ENCODE measurements at places on chromosomes 13 and 19. TPM values are rescaled to one million over a fixed set of nuclear protein-coding genes. Genes with fewer than 3 reads are reported as not detected.

DNA sequence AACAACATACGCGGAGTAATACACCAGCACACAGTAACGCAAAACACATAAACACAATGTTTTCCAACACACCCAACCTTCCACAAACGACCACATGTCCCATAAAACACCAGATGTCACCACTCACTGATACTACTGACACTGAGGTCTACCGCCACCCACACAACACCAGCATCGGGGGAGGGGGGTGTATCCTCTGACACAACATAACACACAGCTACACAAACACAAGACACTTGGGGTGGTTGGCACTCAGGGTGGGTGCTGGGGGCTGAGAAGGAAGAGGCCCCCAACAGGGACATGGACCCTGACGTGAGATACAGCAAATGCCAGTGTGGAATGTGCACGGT is 1.5 kb upstream of the KCNN4 start:
- no peak for DNase-seq

SYNGR4 gene
- total RNA-seq: not detected

GRCh38 chr19:21677696-21678418 is 89.5 kb downstream of the ZNF100 start:
- DNase-seq: no peak

CEBPA gene
- total RNA-seq: 0.13 TPM

DNA sequence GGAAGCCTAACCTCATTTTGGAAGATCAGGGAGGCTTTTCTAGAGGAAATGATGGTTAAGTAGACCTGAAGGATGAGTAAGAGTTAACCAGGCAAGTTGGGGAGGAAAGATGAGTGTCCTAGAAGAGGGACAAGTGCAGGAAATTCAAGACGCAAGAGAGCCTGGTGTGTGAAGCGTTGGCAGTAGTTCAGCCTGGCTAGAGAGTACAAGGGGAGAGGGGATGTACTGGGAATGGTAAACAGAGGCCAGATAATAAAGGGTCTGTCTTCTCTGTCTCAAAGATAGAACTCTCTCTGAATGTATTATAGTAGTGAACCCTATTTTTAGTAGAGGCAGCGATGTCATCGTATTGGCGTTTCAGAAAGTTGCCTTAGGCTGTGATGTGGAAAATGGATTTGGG is 9.7 kb downstream of the DPY19L3 start:
- DNase-seq: no peak

DNA sequence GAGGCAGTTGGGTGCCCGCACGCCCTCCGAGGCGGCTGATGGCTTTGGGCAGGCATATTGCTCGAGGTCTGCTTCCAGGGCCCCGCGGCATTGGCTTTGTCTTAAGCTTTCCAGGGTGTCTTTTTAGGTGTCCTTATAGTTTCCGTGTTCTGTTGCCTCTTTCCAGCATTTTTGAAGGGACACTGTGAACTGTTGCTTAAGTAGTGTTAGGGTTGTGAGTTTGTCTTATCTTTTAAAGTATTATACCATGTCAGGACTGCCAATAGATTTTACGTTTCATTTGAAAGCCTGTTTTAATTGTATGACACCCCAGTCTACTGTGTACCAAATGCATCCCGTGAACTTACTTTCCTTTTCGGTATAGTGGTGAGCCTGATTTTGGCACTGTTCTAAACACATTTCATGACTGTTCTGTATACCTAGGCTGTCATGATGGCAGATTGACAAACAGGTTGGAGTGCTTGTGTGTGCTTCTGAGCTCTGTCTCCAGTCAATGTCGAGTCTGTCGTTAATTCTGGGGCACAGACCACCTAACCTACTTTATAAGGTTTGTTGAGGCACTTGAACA is 656 bp downstream of the PCCA start:
- DNase-seq: no peak

F10 gene
- total RNA-seq: 17.0 TPM

DNA sequence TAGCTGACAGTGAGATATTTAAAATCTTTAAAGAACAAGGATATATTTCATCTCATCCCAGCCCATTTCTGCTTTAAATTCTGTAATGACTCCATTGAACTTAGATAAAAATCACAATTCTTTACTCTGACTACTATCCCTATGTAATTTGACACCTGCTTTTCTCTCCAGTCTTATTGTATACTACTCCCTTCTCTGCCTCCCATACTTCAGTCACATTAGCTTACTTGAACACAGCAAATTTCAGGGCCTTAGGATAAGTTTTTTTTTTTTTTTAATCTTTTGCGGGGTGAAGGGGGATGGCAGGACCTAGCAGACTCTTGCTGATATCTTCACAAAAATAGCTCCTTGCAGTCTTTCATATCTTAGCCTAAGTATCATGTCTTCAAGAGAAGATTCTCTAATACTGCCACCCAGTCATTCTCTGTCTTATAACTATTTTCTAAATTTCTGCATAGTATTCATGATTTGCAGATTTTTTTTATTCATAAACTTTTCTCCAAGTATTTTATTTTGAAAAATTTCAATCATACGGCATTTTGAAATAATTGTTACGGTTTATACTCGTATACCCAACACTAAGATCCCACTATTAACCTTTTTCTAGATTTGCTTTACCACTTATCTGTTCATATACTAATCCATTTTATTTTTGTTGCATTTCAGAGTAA is 151.4 kb downstream of the PCCA start:
- no peak for DNase-seq

TGFB1 gene
- 153 TPM for total RNA-seq

YJEFN3 gene
- total RNA-seq: 1.4 TPM

ATP4A gene
- total RNA-seq: not detected

IER2 gene
- total RNA-seq: 68.1 TPM

GNA15 gene
- total RNA-seq: not detected

GRCh38 chr19:36915992-36916830 is at the start of the genes ZNF568 and ZNF829:
TSS of gene ZNF568 (plus strand) at chr19:36916332. CDS start at chr19:36922771, 6,439 bp downstream.
TSS of gene ZNF829 (minus strand) at chr19:36916291. CDS start at chr19:36915167, 1,124 bp downstream.
- peak; percentile 91 for DNase-seq

DNA sequence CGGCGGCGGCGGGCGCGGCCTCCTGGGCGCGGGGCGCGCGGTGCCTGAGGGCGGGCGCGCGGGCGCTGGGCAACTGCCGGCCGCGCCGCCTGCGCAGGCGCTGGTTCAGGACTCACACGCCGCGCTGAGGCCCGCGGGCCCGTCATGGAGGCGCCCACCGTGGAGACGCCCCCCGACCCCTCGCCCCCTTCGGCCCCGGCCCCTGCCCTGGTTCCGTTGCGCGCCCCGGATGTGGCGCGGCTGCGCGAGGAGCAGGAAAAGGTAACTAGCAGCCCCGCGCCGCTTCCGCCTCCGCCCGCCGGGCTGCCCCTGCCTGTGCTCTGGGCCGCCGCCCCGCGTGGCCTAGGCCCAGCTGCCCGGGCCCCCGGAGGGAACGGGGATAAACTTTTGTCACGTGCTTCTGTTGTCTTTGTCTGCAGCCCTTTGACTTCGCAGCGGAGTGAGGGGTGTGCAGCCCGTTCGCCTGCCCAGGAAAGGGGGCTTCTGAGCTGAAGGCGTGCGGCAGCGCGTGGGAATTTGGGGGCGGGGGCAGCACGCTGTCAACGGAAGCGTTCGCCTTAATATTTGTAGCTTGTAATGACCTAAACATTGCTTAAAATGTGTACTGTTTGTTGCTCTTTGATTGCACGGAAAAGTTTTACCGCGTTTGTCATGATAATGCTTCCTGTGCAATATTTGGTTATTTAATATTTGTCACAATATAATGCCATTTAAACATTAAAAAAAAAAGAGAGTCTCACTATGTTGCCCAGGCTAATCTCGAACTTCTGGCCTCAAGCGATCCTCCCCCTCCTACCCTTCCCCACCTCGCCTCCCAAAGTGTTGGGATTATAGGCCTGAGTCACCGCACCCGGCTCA is 594 bp downstream of the URI1 start:
- no peak for DNase-seq

DNA sequence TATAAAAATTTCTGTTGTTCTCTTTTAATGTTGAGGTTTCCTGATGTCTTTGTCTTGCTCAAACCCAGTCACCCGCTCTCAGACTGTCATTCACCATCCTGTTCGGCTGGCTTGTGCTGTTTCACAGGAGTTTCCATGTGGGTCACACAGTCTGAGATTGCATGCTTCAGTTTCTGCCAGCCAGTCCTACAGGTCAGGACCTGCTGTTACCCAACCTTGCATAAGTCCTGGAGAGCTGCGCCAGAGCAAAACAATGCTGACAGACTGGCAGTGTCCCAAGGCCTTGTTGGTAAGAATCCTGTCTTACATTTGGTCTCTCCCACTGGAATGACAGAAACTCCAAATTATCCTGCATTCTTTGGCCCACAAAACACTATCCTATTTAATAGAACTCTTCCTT is 340.0 kb upstream of the SLITRK5 start:
- no peak for DNase-seq

FPR2 gene
- total RNA-seq: not detected

DNA sequence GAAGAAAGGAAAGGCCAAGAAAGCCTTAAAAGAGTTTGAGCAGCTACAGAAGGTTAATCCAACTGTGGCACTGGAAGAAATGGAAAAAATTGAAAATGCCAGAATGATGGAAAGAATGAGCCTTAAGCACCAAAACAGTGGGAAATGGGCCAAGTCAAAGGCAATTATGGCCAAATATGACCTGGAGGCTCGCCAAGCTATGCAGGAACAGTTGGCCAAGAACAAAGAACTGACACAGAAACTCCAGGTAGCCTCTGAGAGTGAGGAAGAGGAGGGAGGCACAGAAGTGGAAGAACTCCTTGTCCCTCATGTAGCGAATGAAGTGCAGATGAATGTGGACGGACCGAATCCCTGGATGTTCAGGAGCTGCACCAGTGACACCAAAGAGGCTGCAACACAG is 5.1 kb downstream of the UTP14C start:
- no peak for DNase-seq

DNA sequence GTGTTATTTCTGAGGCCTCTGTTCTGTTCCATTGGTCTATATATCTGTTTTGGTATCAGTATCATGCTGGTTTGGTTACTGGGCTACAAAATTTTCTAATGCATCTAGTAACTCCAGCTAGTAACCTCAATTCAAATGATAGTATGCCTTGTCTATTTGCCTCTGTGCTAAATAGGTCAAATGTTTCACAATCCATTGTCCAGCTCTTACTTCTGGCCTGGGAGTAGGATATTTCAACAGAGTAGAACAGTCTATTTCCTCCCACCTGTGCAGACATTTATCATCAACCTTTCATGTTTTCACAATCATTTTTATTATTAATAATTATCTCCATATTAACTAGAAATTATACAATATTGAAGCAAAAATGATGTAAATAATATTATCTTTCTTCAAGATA is 18.1 kb upstream of the NDFIP2 start:
- DNase-seq: no peak

DNA sequence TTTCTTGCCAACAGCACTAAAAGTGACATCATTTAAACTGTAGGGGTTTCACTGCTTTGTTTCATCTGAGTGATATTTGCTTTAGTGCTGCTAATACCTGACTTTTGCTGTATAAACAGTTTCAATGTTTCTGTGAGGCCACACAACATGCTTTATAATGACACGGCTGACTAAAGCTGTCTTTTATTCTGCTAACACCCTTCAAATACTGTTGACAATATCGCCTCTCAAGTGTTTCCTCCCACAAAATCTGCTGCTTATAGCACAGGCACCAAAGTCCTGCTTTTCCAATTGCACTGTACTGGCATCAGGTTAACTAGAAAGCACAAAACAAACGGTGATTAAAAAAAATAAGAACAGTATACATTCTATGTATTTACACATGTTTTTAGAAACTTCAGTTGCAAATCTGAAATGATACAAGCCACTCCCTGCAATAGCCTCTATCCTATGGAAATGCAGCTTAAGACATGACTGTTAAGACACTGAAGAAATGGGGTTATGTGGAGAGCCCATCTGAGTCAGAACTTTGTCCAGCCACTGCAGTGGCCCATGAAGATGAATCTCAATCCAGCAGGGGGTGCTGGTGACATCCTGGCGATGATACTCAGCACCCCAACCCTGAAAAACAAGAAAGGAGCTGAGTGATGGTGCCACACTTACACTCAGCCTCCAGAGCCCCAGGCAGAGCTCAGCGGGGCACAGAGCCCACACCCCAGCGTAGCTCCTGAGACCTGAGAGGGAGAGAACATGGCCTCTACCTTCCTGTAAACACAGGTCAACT is 29.4 kb downstream of the RFXAP start:
- DNase-seq: no peak

SHKBP1 gene
- total RNA-seq: 81.2 TPM

DNA sequence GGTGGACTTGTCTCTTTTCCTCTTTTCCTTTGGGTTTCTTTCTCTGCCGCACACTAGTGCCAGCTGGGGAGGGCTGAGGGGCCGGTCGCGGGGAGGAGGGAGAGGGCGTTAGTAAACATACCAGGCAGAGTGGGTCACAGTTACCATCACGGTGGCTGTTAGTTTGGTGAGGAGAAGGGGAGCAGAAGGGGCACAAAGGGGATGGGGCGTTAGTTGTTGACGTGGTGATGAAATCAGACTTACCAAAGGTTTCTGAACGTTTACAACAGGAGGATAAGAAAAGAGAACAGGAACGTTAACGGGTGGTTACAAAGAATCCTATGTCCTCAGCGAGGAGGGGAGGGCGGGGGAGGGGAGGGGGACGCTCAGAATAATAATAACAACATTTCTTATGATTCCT is 77.9 kb downstream of the PTPRS start:
- no peak for DNase-seq

TMEM59L gene
- total RNA-seq: 3.2 TPM

PLK5 gene
- 0.96 TPM for total RNA-seq

DNA sequence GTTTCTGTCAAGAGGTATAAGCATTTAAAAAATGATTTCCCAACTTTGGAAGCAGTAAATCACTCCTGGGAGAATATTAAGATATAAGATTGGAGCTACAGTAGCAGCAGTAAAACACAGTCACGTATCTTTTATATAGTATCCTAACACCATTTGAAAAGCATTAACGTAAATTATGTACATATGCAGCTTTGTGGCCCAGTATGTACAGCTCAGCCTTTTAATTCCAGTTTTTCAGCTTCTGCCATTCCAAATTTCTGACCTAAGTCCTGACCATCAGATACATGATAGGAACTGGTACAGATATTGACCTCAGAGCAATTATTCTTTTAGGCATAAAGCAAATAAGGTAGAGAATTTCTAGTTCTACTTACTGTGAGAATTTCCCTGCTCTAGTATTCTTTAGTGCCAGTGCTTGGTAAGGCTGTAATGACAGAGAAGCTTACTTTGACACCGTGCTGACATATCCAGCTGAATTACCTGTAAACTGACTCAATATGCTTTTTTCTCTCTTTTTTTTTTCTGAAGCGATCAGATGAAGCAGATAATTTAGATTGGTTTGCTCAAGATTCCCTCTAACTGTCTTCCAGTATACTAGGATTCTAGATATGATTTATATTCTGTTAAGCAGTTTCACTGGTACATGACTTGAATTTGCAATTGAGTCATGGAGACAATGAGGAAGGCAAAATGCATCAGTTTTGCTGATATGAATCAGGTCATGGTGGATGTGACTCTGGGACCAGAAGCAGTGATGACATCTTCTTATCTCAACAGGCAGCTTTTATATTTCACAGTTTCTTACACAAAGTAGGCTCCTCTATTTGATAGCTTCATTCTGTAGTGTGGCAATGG is 703.6 kb downstream of the SLITRK6 start:
- no peak for DNase-seq

GRCh38 chr19:56083668-56084067 is 37.4 kb downstream of the ZNF787 start:
- no peak for DNase-seq
